ENCODE measurements at places on chromosomes 13 and 19. TPM values are rescaled to one million over a fixed set of nuclear protein-coding genes. Genes with fewer than 3 reads are reported as not detected.

DNA sequence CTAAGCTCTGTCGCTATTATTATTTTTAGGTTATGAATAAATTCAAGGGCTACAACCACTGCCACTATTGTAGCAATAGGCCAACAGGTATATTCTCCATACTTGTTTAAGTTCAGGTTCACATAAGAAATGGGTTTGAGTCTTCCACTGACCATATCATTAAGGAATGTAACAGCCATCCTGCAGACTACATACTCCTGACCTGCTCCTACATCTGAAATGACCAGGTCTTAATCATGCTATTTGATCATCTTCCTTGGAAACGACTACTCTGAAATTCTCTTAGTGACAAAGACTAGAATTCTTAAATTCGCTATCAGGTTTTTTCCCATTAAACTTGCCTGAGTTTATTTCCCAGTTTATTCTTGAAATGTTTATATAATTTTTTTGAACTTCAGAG is 66.8 kb downstream of the IPO5 start:
- no peak for DNase-seq

DNA sequence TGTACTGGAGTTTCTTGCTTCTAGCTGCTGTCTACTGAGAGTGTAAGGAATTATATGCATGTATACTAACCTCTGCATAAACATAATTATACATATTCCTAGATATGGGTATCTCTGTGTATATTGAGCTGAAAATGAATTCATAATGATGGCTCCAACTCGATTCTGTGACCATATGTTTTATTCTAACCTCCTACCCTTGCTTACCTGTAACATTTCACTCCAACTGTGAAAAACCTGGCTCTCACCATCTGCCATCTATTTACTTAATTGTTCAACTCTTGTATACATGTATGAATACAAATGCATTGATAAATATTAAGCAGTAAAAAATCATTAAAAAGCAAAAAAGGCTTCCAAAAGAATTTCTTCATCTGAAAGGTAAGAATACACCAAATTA is 1729.5 kb upstream of the SPRY2 start:
- no peak for DNase-seq

- DNase-seq, result peak; percentile 57
Observed at GRCh38 chr13:50015258-50015657, at the start of gene KCNRG. KCNRG (plus strand) TSS chr13:50015444; CDS start chr13:50015494, 50 bp downstream.

- no peak for DNase-seq
Observed at GRCh38 chr13:112465251-112466131, 89.3 kb downstream of the SPACA7 start.

DNA sequence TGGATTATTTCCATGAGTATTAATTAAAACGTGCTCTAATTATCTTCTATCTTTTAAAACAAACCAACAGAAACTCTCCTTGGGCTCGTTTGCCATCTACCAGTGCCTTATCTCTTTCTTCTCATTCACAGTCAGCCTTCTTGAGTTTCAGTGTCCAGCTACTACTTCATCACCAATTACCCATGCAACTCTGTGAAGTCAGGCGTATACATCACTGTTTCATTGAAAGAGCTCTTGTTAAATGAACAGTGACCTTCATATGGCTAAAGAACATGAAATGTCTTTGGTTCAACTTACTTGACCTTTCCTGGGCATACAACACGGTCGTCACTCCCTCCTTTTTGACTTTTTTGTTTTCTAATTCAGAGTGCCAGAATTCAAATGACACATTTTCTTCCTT is 5.2 kb upstream of the IFT88 start:
- no peak for DNase-seq

CYP4F2 gene
- total RNA-seq, result not detected

MCEMP1 gene
- not detected for total RNA-seq

GPC6 gene
- under 0.01 TPM for total RNA-seq

STAP2 gene
- total RNA-seq, result 28.5 TPM

Data from dermis microvascular lymphatic vessel endothelial cell (primary cell).